Glutamatergic neuron (in vitro differentiated cells): ENCODE measurements at places on chromosomes 13 and 19.

DNA sequence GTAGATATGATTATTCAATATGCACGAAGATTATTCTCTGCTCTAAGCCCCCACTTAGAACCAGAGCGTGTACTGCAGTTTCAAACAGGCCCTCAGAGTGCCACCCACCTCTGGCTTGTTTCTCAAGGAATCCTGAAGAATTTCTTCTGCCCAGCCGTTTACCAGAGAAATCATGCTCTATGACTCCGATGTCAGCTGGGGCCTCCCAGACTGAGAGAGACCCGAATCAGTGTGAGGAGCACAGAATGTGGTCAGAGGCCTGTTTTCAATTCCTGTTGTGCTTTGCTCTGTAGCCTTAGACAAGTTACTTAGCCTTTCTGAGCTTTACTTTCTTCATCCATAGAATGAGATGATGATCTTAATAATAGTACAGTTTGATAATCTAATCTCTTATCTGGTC lies 5.5 kb downstream of the PNMA8C start:
- no peak for DNase-seq

GRCh38 chr13:100620792-100621191 lies 32.2 kb upstream of the GGACT start:
- DNase-seq = no peak

GRCh38 chr19:48041877-48042580 lies 1.9 kb downstream of the CABP5 start:
- DNase-seq = no peak

DNA sequence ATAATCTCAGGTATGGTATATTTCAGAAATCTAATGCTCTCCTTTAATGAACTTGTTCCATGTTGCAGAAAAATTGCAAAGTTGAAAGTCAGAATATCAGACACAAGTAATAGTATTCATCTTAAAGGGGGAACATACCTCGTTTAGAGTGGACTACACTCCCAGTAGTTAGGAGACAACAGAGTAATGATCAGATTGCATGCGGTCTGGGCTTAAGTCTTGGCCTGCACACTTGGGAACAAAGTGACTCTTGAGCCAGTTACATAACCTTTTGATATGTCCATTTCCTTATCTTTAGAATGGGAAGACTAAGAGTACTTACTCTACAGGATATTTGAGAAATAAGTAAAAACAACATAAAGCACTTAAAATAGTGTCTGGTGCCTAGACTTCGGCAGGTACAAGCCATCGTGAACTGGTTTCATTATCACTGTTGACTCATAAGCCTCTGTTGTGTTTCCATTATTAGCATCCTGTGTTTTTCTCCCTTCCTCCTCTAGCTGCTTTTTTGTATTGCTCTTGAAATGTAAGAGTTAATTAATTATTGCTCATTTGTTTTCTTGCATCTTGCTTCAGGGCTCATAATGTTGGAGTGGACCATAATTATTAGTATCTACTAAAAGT lies 53.0 kb downstream of the DPY19L3 start:
- DNase-seq = no peak

GRCh38 chr13:113210833-113211232 lies 1.4 kb downstream of the CUL4A start:
- DNase-seq = no peak

- no peak for DNase-seq
These were observed 21.2 kb downstream of the MAST1 start for GRCh38 chr19:12859546-12859945.

- DNase-seq = no peak
These were observed 360.6 kb downstream of the HS6ST3 start for GRCh38 chr13:96450326-96451020.

- no peak for DNase-seq
These were observed 4.3 kb downstream of the KLF2 start for GRCh38 chr19:16328824-16329482.

- no peak for DNase-seq
These were observed 1.3 kb downstream of the CCDC9 start for GRCh38 chr19:47257411-47258169.

GRCh38 chr19:48970923-48971395 lies 5.8 kb downstream of the FTL start:
- DNase-seq = peak; percentile 92

DNA sequence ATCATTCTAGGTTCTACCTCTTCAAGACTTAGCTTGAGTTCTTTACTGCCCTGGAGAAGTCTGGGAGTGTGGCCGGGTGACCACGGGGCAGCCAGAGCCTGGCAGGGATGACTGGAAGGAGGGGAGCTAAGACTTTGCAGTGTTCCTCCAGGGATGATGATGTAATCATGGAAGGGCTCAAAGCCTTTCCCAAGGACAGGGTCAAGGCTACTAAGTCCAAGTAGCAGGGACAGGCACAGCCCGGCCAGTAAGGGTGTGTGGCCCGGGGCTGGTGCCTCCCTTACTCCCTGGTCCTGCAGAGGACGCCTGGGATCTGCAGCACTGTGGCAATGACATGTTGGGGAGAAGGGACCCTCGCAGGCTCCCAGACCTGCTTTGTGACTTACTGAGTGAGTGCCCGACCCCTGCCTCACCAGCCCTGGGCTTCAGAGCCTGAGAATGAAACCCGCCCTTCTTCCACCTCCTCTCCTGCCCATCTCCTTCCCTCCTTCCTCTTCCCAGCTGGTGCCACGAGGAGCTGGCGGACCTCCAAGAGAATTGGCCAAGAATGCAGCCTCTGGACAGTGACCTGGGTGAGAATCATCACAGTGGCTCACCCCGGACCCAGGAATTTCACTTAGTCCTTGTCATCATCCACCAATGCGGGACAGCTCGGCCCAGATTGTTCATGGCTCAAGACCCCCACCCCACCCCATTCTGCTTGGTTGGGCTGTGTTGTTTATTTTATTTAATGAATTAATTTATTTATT lies 15.6 kb upstream of the FBXO17 start:
- DNase-seq = no peak

GRCh38 chr19:49895566-49896297 lies 955 bp downstream of the IL4I1 start:
- no peak for DNase-seq

DNA sequence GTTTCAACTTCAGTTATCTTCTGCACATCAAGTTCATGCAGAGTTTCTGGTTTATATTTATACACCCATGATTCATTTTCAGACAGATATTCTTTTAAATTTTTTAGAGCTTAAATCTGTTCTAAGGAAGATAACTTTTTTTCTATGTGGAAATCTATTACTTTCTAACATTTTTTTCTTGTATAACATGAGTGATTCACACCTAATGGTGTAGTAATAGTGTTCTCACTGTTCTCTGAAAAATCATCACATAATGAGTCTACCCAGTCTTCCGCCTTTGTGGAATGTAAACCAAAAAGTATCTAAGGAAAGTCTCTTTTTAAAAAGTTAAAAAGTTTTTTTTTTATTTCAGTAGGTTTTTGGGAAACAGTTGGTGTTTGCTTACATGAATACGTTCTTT lies 70.8 kb downstream of the FNDC3A start:
- DNase-seq = no peak

GRCh38 chr19:23071147-23071511 lies 45.7 kb upstream of the ZNF730 start:
- DNase-seq = peak; percentile 46
